ENCODE measurements at places on chromosomes 2 and 18. TPM values are rescaled to one million over a fixed set of nuclear protein-coding genes. Genes with fewer than 3 reads are reported as not detected.

GRCh38 chr2:204664708-204665121 lies 119.4 kb downstream of the PARD3B start:
- peaks cover 27% of the 10 kb centered on the region for H3K4me1 ChIP-seq
- no peak overlapping the region for H3K27ac ChIP-seq

DNA sequence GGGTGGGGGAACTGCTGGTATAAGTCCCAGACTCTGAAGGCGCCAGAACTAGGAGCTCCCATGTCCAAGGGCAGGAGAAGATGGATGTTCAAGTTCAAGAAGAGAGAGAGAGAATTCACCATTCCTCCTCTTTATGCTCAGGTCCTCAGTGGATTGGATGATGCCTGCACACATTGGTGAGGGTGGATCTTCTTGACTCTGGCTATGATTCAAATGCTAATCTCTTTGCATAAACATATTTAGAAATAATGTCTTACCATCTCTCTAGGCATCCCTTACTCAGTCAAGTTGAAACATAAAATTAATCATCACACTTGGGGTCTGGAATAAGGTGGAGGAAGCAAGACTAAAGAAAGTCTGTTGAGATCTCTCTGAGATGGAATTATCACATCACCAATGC lies 210.6 kb upstream of the CHST9 start:
- H3K27ac ChIP-seq = no peak overlapping the region
- H3K27me3 ChIP-seq = no peaks in the 10 kb centered on the region
- H3K36me3 ChIP-seq = no peaks in the 10 kb centered on the region
- H3K4me1 ChIP-seq = no peaks in the 10 kb centered on the region

DNA sequence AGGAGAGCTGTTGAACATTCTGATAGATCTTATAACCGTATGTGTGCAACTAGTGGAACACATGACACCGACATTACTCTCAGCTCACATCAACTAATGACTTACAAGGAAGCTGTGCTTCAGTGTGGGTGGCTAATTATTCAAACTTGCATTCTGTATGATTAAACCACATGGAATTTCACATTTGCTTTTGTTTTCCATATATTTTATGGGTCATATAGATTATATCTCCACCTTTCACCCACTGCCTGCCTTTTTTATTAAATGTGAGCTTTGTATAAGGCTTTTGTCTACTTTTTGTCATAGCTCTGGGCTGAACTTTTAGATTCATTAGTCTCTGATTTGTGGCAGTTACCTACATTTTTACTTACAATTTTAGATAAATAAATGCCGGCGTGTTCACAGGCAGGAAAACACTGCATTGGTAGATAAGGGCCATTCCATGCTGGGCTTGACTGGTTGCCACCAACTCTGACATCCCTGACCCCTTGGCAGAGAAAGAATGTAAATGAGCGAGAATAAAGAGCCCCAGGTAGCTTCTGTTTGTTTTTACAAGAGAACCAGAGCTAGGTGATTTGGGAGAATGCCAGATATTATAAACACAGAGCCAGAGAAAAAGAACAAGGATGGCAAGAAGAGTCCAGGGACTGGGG lies 35.7 kb downstream of the LYPD6 start:
- H3K4me3 ChIP-seq = no peak overlapping the region
- H3K36me3 ChIP-seq = no peaks in the 10 kb centered on the region
- H3K27me3 ChIP-seq = no peaks in the 10 kb centered on the region

- H3K4me3 ChIP-seq = no peak overlapping the region
- no peak for DNase-seq
- H3K27me3 ChIP-seq = no peaks in the 10 kb centered on the region
These were observed 48.1 kb downstream of the ID2 start for GRCh38 chr2:8729939-8730338.

DNA sequence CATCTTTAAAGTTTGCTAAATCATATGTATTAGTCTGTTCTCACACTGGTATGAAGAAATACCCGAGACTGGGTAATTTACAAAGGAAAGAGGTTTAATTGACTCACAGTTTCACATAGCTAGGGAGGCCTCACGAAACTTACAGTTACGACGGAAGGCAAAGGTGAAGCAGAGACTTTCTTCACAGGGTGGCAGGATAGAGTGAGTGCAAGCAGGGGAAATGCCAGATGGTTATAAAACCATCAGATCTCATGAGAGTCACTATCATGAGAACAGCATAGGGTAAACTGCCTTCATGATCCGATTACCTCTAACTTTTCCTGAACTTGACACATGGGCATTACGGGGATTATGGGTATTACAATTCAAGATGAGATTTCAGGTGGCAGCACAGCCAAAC lies 1075.2 kb upstream of the NRXN1 start:
- DNase-seq = no peak
- H3K36me3 ChIP-seq = no peaks in the 10 kb centered on the region
- no peaks in the 10 kb centered on the region for H3K4me1 ChIP-seq
- no peak overlapping the region for H3K4me3 ChIP-seq

The FAP gene
- total RNA-seq = 35.7 TPM

The EVA1A gene
- total RNA-seq = not detected

The PTPRM gene
- total RNA-seq = 62.8 TPM

GRCh38 chr2:26456440-26457250 lies 21.3 kb downstream of the OTOF start:
- DNase-seq = peak; percentile 53
- H3K36me3 ChIP-seq = no peaks in the 10 kb centered on the region
- no peaks in the 10 kb centered on the region for H3K4me1 ChIP-seq
- H3K27ac ChIP-seq = no peak overlapping the region
- no peak overlapping the region for H3K4me3 ChIP-seq

- H3K4me3 ChIP-seq = no peak overlapping the region
- H3K27me3 ChIP-seq = no peaks in the 10 kb centered on the region
These were observed 28.7 kb upstream of the GALNT14 start for GRCh38 chr2:31166925-31167324.

DNA sequence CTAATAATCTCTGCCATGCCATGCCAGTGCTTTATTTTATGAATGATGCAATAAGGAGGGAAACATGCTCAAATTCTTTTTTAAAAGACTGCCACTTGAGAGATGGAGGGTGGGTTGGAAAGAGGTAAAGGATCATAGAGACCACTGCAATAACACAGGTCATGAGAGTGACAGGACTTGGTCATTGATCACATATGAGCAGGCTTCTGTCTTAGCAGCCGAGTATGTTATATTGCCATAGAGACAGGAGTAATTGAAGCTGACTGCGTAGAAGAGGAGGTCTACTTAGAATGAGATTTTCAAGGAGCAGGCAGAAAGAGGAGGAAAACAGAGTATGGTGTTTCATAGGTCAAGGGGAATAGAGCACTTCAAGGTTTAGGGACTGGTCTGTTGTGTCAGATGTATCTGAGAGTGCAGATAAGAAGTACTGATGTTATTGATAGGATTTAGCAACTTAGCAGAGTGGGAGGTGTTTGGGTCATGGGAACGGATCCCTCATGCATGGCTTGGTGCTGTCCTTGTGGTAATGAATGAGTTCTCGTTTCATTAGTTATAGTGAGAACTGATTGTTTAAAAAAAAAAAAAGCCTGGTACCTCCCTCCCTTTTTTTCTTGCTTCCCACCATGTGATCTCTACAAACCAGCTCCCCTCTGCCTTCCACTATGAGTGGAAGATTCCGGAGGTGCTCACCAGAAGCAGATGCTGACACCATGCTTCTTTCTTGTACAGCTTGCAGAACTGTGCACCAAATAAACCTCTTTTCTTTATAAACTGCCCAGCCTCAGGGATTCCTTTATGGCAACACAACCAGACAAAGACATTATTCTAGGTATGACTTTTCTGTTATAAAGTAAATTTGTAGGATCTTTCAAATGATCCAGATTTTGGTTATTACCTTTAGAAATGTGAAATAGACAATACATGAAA lies 32.8 kb downstream of the UGP2 start:
- no peaks in the 10 kb centered on the region for H3K27me3 ChIP-seq
- no peak overlapping the region for H3K4me3 ChIP-seq
- no peaks in the 10 kb centered on the region for H3K36me3 ChIP-seq
- no peak for DNase-seq
- H3K4me1 ChIP-seq = peaks cover 9% of the 10 kb centered on the region
- no peak overlapping the region for H3K27ac ChIP-seq

GRCh38 chr2:88608184-88608583 lies 19.1 kb downstream of the EIF2AK3 start:
- no peaks in the 10 kb centered on the region for H3K36me3 ChIP-seq
- no peak overlapping the region for H3K27ac ChIP-seq
- H3K4me3 ChIP-seq = no peak overlapping the region
- no peaks in the 10 kb centered on the region for H3K4me1 ChIP-seq

The GPR75 gene
- total RNA-seq = 6.4 TPM

- DNase-seq = no peak
These were observed 134.9 kb downstream of the NDUFA10 start for GRCh38 chr2:239890206-239890746.

The CNRIP1 gene
- total RNA-seq = 33.1 TPM

DNA sequence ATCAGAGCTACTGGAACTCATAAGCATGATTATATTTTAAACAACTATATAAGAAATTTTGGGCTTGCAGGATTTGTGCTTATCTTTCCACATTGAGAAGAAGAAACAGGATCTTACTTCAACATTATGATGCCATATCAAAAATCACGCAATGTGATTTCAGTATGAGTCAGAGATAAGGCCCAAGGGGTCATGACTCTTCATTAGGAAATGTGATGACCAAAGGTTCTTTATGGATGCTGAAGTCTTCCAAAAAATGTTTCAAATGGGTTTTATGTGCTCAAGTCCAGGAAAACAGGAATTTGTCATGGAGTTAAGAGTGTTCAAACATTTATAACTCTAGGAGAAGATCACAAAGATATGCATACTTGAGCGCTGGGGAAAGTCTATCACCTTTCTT lies 7.8 kb upstream of the SERPINB2 start:
- no peak overlapping the region for H3K27ac ChIP-seq
- no peak overlapping the region for H3K4me3 ChIP-seq
- no peaks in the 10 kb centered on the region for H3K4me1 ChIP-seq
- no peak for DNase-seq
- no peaks in the 10 kb centered on the region for H3K36me3 ChIP-seq

GRCh38 chr2:18924386-18924785 lies 335.0 kb upstream of the NT5C1B start:
- H3K27me3 ChIP-seq = no peaks in the 10 kb centered on the region
- DNase-seq = no peak
- no peaks in the 10 kb centered on the region for H3K36me3 ChIP-seq
- no peaks in the 10 kb centered on the region for H3K4me1 ChIP-seq
- no peak overlapping the region for H3K4me3 ChIP-seq

- no peak overlapping the region for H3K4me3 ChIP-seq
- no peak overlapping the region for H3K27ac ChIP-seq
- no peaks in the 10 kb centered on the region for H3K36me3 ChIP-seq
- no peak for DNase-seq
- no peaks in the 10 kb centered on the region for H3K4me1 ChIP-seq
These were observed 641.9 kb downstream of the CNTNAP5 start for GRCh38 chr2:124666976-124667375.

GRCh38 chr2:129160879-129161278 lies 818.6 kb upstream of the RAB6C start:
- H3K27ac ChIP-seq = no peak overlapping the region
- no peaks in the 10 kb centered on the region for H3K27me3 ChIP-seq
- H3K4me3 ChIP-seq = no peak overlapping the region
- no peaks in the 10 kb centered on the region for H3K4me1 ChIP-seq
- H3K36me3 ChIP-seq = no peaks in the 10 kb centered on the region

- no peaks in the 10 kb centered on the region for H3K27me3 ChIP-seq
- no peaks in the 10 kb centered on the region for H3K4me1 ChIP-seq
- no peaks in the 10 kb centered on the region for H3K36me3 ChIP-seq
- no peak overlapping the region for H3K27ac ChIP-seq
- no peak overlapping the region for H3K4me3 ChIP-seq
- no peak for DNase-seq
These were observed 84.5 kb upstream of the TLK1 start for GRCh38 chr2:171244970-171245782.

The SATB2 gene
- total RNA-seq = 1.8 TPM

The CXCR1 gene
- total RNA-seq = not detected

DNA sequence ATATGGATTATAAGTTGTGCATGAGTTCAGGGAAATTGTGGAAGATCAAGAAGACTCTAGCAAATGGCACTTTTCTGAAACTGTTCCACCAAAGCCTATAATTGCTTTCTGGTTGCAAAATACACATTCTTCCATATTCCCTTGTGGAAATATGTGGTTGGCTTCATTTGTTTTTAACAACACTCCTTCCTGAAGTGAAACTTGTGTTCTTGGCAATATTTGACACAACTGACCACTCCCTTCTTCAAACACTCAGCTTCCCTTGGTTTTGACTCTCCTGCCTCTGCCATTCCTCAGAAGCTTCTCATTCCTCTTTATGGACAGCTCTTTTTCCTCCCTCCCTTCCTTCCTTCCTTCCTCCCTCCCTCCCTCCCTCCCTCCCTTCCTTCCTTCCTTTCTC lies 192.3 kb downstream of the PMAIP1 start:
- H3K4me3 ChIP-seq = no peak overlapping the region
- H3K27me3 ChIP-seq = no peaks in the 10 kb centered on the region
- no peaks in the 10 kb centered on the region for H3K36me3 ChIP-seq
- DNase-seq = no peak
- H3K4me1 ChIP-seq = no peaks in the 10 kb centered on the region

GRCh38 chr18:77897606-77898005 lies 648.0 kb downstream of the GALR1 start:
- no peaks in the 10 kb centered on the region for H3K36me3 ChIP-seq
- no peak overlapping the region for H3K4me3 ChIP-seq
- no peak for DNase-seq
- H3K27me3 ChIP-seq = no peaks in the 10 kb centered on the region

GRCh38 chr2:196510246-196510645 lies 129.3 kb upstream of the CCDC150 start:
- no peaks in the 10 kb centered on the region for H3K27me3 ChIP-seq
- H3K4me3 ChIP-seq = no peak overlapping the region
- no peak overlapping the region for H3K27ac ChIP-seq

DNA sequence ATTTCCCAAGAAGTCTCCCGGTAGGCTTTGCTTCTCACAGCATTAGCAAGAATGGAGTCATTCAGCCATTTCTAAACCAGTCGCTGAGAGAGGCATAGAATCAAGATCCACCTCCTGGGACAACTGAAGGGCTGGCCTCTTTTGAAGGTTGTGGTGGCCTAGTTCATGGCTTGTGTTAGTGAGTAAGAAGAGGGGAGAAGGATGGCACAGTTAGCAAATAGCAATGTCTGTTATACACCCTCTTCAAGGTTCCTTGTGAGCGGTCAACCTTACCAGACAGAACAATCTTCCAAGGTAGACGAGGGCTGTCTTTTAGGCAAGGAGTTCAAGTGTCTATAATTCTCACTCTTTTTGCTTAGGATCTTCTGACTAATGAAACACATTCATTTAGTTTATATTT lies 35.4 kb upstream of the DNAH7 start:
- no peak overlapping the region for H3K4me3 ChIP-seq
- DNase-seq = no peak
- no peaks in the 10 kb centered on the region for H3K36me3 ChIP-seq
- no peak overlapping the region for H3K27ac ChIP-seq

Data from sigmoid colon (tissue), 7 donors.